ENCODE measurements at places on chromosomes 13 and 19.

DNA sequence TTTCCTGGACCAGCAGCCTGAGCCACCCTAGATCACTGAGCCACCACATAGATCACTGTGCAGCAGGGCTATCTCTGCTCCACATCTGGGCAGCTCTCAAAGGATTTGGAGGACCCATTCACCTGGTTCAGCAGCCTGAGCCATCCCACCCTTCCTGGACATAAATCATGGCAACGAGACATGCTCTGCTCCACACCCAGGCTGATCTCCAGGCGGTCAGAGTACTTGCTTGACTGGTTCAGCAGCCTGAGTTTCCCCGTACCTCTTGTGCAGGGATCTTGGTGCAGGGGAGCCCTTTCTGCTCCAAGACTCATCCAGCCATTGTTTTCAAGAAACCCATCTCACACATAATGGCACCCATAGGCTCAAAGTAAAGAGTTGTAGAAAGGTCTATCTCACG is 195.3 kb downstream of the LIG4 start:
- DNase-seq, result no peak

- DNase-seq, result peak; percentile 44
Measured at GRCh38 chr13:32246468-32246867, 68.7 kb downstream of the ZAR1L start.

DNA sequence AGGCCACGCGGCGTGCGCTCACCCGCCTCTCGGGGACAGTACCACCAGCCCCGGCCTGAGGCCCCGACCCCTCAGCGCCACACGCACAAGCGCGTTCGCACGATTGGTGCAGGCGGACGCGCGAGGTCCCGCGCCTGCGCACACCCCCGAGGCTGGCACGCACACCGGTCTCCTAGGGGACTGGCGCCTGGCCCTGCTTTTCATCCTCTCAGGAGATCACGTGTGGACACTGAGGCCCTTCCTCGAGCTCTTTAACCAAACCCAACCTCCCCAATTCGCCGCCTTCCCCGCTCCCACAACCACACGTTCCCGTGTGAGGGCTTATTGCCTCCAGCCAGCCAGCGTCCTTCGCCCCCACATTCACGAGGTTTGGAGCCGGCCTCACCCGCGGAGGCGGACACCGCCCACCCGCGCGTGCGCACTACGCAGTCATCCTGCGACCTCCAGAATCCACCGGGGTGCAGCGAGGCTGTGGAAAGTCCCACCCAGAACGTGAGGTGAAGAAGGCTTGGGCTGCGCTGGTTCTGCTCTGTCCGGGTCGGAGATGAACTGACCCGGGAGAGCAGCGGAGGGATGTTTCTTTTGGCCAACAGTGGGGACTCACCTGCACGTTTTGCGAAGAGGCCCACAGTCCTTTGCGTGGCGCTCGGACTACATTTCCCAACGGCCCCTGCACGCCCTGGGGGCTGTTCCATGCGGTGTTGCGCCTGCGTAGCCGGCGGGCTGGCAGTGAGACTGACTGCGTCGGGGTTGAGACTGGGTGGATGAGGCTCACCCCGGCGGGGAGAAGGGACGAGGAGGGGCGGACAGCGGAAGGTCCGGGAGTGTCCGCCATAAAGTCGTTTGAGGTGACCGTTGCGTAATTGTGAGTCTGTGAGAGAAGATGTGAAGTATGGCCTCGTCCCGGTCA is 539 bp upstream of the ZNF667 start:
- peak; percentile 96 for DNase-seq

DNA sequence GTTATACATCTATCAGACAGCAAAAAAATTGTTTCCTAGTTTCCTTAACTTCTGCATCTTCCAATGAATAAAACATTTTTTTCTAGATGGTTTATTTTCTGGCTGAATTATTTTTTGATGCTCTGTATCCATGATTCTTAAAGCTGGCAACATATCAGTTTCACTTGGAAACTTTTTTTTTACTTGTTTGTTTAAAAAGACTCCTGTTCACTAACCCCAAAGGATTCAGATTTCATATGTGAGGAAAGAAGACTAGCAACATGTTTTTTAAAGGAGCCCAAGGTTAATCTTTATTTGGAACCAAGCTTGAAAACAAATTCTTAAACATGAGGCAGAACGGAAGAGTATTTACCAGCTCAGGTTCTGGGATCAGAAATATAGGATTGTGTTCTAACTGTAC is 632.3 kb downstream of the SLITRK6 start:
- DNase-seq, result no peak

- DNase-seq, result peak; percentile 90
Measured at GRCh38 chr19:44745341-44745831, 3.1 kb upstream of the BCL3 start.

DNA sequence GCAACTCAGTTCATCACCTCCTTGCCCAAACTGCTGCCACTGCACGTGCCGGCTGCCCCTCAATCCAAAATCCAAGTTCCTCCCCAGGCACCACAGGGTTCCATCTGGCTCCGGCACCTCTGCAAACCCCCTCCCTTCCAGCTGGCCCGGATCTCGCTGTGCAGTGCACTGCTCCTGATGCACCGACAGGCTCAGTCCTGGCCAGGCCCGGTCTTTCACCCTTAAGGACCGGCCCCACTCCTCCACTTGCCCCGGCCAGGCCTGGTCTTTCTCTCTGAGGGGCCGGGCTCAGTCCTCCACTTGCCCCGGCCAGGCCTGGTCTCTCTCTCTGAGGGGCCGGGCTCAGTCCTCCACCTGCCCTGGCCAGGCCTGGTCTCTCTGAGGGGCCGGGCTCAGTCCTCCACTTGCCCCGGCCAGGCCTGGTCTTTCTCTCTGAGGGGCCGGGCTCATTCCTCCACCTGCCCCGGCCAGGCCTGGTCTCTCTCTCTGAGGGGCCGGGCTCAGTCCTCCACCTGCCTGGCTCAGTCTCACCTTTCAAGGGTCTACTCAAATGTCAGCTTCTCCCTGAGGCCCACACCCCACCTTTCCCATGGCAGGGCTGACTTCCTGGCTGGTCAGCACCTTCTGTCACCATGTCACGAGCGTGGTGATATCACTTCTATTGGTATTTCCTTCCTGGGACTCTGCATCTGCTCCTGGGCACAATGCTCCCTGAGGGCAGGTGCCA is 6.9 kb downstream of the ZNF787 start:
- DNase-seq, result no peak

DNA sequence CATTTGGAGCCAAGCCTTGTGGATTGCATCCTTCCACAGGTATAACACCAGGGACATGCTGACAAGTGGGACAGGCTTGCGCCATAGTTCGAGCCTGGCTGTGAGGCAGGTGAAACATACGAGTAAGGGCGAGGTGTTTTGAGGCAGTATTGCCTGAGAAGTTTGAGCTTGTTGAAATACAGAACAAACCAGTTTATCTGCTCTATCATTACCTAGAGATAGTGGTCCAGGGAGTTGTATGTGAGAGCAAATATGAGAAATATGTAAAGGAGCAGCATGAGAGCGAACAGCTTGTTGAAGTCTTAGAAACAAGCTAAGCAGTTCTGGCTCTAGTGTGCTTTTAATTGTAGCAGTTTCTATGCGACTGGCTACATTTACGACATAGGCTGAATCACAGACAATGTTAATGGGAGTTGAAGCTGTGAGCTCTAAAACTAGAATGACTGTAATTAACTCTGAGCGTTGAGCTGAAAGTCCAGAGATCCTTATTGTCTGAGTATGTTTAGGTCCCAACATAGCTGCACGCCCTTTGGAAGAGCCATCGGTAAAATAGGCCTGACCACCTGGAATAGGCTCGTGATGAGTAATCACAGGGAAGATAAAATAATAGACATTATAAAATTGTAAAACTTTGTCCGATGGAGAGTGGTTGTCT is 8.2 kb downstream of the ZNF439 start:
- no peak for DNase-seq

GRCh38 chr13:94248454-94249228 is 230.8 kb downstream of the DCT start:
- DNase-seq, result no peak

GRCh38 chr19:18603255-18603957 is 3.2 kb downstream of the CRLF1 start:
- no peak for DNase-seq

DNA sequence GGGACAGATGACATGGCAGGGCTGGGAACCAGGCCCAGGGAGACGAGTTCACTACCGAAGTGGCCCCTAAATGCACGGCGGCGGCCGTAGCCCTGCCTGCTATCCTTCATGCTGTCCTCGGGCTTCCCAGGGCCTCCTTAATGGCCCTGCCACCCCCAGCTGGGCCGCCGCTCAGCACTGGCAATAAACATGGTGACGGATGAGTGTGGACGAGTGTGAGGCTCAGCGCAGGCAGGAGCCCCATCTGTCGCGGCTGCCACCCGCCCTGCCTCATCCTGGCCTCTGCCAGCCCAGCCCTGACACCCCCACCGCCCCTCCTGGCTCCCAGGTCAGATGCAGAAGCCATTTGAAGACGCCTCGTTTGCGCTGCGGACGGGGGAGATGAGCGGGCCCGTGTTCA is 13.6 kb downstream of the PIN1 start:
- DNase-seq, result no peak

DNA sequence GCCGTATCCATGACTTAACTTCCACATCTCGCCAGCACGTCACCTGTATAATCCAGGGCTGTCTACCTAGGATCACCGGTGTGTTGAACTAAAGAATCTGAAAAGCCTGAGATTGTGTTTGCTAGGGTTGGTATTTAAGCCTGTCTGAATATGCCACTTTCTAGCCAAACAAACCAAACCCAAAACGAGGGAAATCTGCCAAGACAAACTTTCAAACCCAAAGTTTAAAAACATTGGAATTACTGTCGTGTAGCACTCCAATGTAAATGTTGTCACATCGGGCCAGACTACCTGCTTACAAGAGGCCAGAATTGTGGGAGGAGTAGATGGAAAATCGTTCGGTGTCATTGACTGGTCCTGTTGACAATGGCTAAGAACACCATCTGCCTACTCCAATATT is 747.8 kb downstream of the EFNB2 start:
- peak; percentile 20 for DNase-seq

GRCh38 chr19:8036434-8037099 is 16.0 kb upstream of the CCL25 start:
- DNase-seq, result peak; percentile 69

DNA sequence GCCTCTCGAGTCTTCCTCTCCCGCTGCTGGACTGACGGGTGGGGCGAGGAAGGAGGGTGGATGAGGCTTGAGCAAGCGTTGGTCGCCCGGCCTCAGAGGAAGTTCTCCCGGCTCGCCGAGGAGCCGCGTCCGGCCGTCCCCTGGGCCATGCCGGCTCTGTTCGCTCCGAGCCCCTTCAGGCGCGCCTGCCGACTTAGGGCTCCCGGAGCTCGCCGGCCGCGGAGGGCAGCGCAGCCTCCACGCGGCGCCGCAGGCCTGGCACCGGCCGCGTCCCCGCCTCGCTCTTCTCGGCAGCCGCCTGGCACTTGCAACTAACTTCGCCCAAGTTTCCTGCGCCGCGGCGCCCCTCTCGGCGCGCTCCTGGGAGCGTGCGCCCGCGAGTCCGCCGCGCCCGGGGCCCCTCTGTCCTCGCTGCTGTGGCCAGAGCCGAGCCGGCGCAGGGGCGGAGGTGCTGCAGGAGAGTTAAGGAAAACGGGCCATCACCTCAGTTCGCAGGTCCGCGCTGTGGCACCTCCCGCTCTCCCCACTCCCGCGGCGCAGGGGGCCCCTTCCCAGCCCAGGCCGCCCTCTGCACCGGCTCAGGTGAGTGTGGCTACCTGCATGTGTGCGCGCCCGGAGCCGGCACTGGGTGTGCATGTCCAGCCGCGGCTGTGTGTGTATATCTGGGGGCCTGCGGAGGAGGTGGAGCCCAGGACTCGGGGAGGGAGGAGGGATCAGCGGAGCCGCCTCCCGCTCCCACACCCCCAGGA is 641 bp upstream of the SOX21 start:
- peak; percentile 46 for DNase-seq

DNA sequence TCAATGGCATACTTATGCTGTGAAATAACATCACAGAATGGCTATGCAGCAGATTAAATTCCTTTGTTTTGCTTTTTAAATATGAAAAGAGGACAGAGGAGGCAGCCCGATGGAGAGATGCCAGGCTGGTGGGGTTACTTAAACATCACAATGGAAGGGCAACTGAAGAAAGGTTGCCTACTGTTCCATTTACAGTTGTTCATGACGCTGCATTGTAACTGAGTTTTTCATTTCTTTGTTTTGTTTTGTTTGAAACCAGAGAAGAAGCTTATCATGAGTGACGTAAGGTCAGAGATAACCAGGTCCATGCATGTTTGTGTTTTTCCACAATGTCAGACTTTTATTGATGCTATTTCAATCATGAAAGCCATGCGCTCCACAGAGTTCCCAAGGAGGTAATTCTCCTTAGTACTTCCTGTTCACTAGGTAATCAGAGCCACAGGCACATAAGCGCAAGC is 273.8 kb downstream of the LHFPL6 start:
- no peak for DNase-seq

GRCh38 chr13:75452564-75452963 is 29.4 kb downstream of the TBC1D4 start:
- DNase-seq, result no peak

GRCh38 chr13:42484386-42484785 is 89.6 kb upstream of the TNFSF11 start:
- DNase-seq, result peak; percentile 21

DNA sequence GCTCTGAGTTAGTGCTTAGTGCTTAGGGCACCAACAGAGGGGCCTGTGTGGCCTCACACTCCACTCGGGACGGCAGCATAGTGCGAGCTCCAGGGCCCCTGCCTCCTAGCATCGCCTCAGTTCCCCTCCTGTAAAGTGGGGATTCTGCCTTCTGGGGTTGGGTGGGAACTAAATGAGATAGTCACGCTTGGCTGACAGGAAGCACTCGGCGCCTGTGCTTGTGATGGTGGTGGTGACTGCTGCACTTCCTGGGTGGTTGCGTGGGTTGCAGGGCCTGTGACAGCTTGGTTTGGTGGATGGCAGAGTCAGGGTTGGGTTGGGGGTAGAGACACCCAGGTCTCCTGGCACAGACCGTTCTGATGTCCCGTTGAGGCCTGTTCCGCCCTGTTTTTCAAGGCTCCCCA is 7.7 kb downstream of the PLEKHF1 start:
- DNase-seq, result no peak

GRCh38 chr13:47420568-47420967 is 523.7 kb upstream of the HTR2A start:
- DNase-seq, result no peak

GRCh38 chr13:99075268-99076191 is 97.7 kb upstream of the DOCK9 start:
- no peak for DNase-seq

- DNase-seq, result no peak
Measured at GRCh38 chr19:42089191-42089750, 13.3 kb downstream of the ZNF574 start.

DNA sequence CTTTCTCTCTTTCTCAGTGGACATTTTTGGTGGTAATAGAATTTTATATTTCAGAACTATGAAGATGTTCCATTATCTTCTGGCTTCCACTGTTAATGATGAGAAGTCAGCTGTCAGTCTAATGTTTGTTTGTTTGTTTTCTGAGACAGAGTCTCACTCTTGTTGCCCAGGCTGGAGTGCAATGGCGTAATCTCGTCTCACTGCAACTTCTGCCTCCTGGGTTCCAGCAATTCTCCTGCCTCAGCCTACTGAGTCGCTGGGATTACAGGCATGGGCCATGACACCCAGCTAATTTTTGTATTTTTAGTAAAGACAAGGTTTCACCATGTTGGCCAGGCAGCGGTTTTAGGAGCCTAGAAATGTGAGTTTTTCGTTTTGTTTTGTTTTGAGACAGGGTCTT is 4.7 kb downstream of the ZNF317 start:
- DNase-seq, result no peak
